Dermis blood vessel endothelial cell (primary cell): ENCODE measurements at places on chromosomes 7 and 10.

- no peak for DNase-seq
These were observed 25.9 kb downstream of the C10orf120 start for GRCh38 chr10:122673731-122674130.

DNA sequence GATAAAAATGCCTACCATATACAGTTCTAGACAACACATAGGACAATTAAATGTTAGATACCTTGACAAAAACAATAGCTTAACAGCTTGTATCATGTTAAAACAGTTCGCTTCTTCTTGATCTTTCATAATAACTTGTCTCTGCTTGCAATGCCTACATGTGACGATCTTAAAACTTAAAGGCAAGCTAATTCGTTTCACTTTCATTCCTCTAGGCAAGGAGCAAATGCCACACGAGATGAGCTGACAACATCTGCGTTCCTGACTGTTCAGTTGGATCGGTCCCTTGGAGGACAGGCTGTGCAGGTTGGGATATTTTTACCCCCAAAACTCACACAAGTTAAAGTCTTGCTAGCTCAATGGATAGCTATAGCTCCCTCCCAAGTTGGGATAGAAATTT, 51.6 kb upstream of the ARL4A start:
- DNase-seq = no peak

DNA sequence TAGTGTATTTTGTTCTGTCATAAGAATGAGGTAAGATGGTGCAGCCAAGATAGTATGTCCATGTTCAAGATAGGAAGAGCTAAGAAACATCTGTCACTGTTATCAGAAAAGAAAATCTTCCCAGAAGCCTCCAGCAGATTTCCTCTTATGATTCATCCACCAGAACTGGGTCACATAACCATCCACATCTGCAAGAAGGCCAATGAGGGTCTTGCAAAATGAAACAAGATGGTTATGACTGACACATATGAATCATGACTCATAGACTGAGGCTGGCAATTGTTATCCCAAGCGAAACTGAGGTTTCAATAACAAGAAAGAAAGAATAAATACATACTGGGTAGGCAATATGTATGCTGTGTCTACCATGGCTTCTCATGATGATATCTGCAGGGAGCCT, 30.3 kb downstream of the CCNJ start:
- DNase-seq = peak; percentile 75

GRCh38 chr7:74483402-74484336, 30.0 kb downstream of the GTF2IRD1 start:
- DNase-seq = no peak
